Osteoblast (primary cell): ENCODE measurements at places on chromosomes 16 and 17.

GRCh38 chr17:40563220-40564052 is 1.8 kb downstream of the CCR7 start:
- no peak for DNase-seq
- H3K4me1 ChIP-seq = peaks cover 28% of the 10 kb centered on the region
- H3K36me3 ChIP-seq = no peaks in the 10 kb centered on the region
- H3K27ac ChIP-seq = no peak overlapping the region

DNA sequence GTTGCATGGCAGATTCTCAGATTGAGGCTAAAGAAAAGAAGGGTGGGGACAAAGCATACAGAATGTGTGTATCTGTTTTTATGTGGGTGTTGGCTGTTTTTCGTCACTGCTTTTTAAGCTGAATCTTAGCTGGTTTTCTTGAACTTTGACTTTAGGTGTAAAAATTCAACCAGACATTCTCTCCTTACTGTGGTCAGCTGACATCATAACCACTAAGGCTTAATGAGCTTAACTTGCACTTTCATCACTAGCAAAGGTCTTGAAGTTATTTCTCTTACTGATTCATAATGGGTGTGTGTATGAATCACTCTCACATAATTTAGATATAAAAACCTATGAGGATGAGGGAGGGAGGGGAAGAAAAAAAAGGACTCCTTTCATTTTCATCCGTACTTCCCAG is 4.0 kb upstream of the CDC6 start:
- H3K4me3 ChIP-seq = peak overlapping the region; percentile 67
- peaks cover 37% of the 10 kb centered on the region for H3K36me3 ChIP-seq
- no peaks in the 10 kb centered on the region for H3K27me3 ChIP-seq
- peak overlapping the region; percentile 92 for H3K27ac ChIP-seq
- peaks cover 31% of the 10 kb centered on the region for H3K4me1 ChIP-seq
- peak; percentile 93 for DNase-seq

- no peak overlapping the region for H3K4me3 ChIP-seq
- no peak for DNase-seq
- no peaks in the 10 kb centered on the region for H3K4me1 ChIP-seq
- H3K36me3 ChIP-seq = no peaks in the 10 kb centered on the region
- H3K27me3 ChIP-seq = peaks cover 12% of the 10 kb centered on the region
Measured at GRCh38 chr16:3202903-3203539, 15.0 kb downstream of the OR1F1 start.

GRCh38 chr17:29677824-29678223 is 55.1 kb upstream of the CORO6 start:
- no peak for DNase-seq
- H3K27ac ChIP-seq = no peak overlapping the region

- DNase-seq = peak; percentile 68
- peaks cover 2% of the 10 kb centered on the region for H3K4me1 ChIP-seq
- no peak overlapping the region for H3K4me3 ChIP-seq
- no peak overlapping the region for H3K27ac ChIP-seq
Measured at GRCh38 chr17:63493411-63493810, 16.6 kb downstream of the ACE start.

DNA sequence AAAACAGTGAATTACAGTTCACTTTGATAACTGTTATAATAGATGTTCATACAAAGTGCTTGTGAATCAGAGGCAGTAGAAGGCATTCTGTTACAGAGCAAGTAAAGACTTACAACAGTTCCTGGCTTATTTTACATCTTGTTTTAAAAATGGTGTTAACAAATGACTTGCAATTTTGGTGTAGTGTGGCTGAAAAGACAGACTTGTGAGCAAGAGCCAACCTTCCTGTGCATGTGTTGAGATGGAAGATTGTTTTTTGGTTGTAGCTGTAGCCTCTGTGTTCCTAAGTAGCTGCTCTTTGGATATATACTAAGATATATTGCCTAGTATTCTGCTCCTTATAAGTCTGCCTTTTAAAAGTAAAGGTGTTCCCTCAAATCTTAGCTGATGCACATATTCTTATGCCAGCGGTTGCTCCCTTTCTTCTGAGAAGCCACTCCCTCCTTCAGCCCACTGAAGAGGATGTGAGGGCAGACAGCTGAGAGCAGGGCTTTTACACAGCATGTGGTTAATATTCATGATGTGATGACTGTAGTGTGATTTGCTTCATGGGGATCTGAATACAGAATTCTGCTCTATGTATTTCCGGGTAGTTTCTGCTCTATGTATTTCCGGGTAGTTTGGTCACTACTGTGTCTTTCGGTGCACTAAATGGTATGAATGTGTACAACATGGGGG is 182.3 kb downstream of the PHKB start:
- no peaks in the 10 kb centered on the region for H3K36me3 ChIP-seq
- H3K4me3 ChIP-seq = no peak overlapping the region
- H3K27ac ChIP-seq = no peak overlapping the region
- peaks cover 8% of the 10 kb centered on the region for H3K4me1 ChIP-seq
- no peaks in the 10 kb centered on the region for H3K27me3 ChIP-seq

DNA sequence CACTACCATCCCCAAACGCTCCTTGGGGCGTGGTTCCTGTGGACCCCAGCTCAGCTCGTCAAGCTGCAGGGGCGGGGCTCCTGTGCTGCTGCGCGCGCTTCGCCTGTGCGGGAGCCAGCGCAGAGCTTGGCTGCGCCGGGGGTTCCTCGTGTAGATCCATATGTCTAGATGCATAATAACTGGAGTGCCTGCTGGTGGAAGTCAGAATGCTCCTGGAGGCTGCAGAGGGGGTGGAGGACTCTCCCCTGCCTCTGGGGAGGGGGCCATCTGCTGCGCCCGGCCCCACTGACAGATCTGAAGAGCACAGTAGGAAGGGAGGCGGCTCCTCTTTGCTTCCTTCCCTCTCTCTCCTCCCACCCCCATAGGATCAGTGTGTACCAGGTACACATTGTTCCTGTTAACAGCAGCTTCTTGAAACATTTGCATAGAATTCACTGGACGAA is 4.6 kb downstream of the RASD1 start:
- peak; percentile 11 for DNase-seq
- no peak overlapping the region for H3K4me3 ChIP-seq
- H3K36me3 ChIP-seq = peaks cover 14% of the 10 kb centered on the region
- no peaks in the 10 kb centered on the region for H3K27me3 ChIP-seq

DNA sequence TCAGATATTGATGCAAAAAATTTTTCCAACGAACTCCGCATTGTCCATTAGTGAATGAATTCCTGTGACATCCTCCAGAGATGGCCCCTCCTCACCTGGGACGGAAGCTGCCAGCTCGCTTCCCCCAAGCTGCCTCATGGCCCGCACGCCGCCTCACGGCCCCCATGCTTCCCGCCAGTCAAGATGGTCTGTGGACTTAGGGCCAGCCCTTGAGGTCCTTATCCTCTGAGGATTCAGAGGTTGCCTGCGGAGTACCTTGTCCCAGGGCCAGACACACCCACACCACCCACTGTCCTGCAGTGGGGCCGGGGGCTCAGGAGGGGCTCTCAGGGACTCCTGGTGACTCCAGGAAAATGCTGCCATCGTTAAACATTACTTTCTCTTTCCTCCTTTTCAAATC is 73.6 kb downstream of the SEC14L1 start:
- H3K27ac ChIP-seq = no peak overlapping the region
- H3K4me1 ChIP-seq = no peaks in the 10 kb centered on the region
- no peak overlapping the region for H3K4me3 ChIP-seq
- peaks cover 88% of the 10 kb centered on the region for H3K36me3 ChIP-seq

GRCh38 chr17:19304209-19304608 is 58.3 kb downstream of the B9D1 start:
- H3K36me3 ChIP-seq = no peaks in the 10 kb centered on the region
- DNase-seq = peak; percentile 87
- H3K4me3 ChIP-seq = no peak overlapping the region
- peak overlapping the region; percentile 32 for H3K27ac ChIP-seq
- peaks cover 7% of the 10 kb centered on the region for H3K4me1 ChIP-seq
